ENCODE measurements at places on chromosomes 1 and 21. TPM values are rescaled to one million over a fixed set of nuclear protein-coding genes. Genes with fewer than 3 reads are reported as not detected.

GRCh38 chr1:29397981-29398380 lies 161.7 kb downstream of the PTPRU start:
- no peak for DNase-seq

GRCh38 chr1:25780318-25781129 lies 19.5 kb upstream of the SELENON start:
- no peak for DNase-seq

GRCh38 chr21:20554785-20555184 lies 443.4 kb upstream of the NCAM2 start:
- no peak for DNase-seq

GRCh38 chr21:38949070-38949380 lies 143.3 kb downstream of the ETS2 start:
- DNase-seq, result no peak

DNA sequence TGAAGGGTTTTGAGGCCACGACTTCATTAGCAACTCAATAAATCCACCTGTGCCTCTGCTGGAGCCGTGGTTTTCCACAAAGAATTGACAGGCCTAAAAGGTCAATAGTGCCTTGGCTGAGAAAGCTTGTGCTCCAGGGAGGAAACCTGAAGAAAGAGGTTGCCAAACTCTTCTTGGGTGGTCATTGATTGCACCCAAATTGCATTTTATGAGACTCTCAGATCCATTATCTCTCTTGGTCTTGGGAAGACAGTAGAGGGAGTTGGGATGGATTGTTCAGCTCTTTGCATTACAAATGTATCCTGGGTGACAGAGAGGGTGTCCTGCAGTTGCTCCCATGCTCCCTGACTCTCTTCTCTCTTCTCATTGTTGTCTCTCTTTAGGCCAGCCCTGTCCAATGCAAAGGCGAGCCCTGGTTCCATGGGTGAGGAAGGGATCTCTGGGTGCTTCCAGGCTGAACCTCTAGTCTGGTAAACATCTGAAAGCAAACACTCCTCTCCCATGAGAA lies 46.1 kb upstream of the HTR1D start:
- no peak for DNase-seq

DNA sequence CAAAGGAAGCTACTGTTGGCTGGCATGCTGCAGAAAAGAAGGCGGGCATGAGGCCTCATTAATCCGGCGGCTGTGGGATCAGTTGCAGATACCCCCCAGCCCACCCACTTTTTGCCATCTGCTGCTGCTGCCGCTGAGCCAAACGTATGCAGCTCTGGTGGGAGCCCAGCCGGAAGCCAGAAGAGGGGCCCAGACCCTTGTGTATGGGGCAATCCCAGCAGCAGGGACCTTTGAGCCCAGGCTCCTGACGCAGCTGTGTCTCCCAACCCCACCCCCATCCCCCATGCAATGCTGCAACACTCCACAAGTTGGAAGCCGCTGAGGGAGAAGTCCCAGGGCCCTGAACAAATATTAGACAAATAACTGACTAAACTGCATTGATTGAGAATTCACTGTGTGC lies 106.0 kb downstream of the ELAVL4 start:
- no peak for DNase-seq

TPTE gene
- not detected for total RNA-seq
